CD4-positive, alpha-beta T cell (primary cell): ENCODE measurements at places on chromosomes 3 and 15.

DNA sequence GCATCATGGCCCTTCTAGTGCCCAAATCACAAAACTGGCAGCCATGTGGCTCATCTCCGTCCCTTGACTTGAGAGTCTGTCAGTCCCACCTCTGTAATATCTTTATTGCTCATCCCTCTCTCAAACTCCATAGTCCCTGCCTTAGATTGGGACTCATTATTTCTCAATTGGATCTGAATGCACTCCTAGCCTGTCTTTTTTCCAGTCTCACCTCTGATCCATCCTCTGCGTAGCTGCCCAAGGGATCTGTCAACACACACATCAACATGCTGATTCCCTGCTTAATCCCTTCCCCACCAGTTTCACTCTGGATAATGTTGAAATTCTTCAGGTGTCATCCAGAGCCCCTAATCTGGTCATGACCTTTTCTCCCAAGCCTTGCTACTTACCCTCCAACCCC lies 39.3 kb downstream of the NMNAT3 start:
- no peak for DNase-seq

- DNase-seq = no peak
Observed at GRCh38 chr3:126316031-126316461, 41.2 kb downstream of the KLF15 start.

GRCh38 chr3:14788644-14789043 lies 30.1 kb upstream of the FGD5 start:
- no peak for DNase-seq

GRCh38 chr3:183437061-183437460 lies 8.6 kb upstream of the MCF2L2 start:
- no peak for DNase-seq

DNA sequence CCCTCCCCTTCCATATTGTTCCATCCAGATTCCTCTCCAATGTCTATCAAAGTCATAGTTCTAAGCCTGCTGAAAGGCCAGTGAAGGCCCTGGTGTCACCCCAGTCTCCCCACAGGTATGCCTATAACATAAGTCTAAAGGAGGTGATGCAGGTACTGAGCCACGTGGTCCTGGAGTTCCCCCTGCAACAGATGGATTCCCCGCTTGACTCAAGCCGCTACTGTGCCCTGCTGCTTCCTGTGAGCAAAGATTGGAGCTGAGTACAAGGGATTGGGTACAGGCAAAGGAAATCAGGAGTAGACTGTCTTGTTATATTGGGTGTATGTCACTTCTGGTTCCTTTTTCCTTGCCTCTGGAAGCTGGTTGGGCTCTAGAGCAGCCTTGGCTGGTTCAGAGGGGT lies 8.2 kb downstream of the EIF2B5 start:
- DNase-seq = no peak
